ENCODE measurements at places on chromosomes 2 and 18.

- DNase-seq: no peak
These were observed 20.2 kb upstream of the RAB10 start for GRCh38 chr2:26013668-26014067.

DNA sequence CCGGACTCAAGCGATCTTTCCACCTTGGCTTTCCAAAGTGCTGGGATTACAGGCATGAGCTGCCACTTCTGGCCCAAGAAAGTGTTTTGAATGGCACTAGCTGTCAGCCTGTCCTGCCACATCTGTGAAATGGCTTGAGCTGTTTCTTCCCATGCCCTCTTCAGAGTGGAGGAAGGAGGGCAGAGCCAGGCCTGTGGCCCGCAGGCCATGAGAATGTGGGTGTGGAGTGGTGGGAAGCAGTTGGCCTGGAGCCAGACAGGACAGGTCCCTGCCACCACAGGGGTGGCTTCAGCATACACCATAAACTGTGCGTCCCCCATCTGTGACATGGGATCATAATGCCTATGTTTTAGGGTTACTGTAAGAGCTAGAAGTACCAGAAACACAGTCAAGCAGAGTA, 6.5 kb downstream of the SLC66A3 start:
- DNase-seq: no peak

DNA sequence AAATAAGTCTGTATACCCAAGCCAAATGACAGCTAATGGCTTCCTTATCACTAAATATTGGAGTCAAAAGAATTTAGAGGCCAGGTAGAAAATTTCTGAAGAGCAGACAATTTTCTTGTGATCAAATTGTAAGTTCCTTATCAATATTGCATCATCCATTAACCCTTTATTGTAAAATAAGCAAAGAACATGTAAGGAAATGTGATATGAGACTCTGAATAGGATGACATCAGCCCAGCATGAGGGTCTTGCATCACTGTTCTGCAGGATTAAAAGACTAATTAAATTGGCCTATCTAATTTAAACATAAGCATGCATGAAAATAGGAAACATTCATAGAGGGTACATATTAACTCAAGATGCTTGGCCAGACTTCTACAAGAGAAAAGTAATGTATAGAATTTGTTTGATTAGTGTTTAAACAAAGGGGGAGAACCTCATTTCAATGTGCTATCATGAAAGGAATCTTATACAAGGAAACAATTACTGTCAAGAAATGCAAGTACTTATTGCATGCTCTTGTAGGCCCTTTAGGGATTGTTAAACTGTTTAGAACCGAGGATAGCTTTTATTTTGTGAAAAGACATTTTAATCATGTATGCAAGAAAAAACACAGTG, 302.9 kb downstream of the PRKCE start:
- no peak for DNase-seq

GRCh38 chr2:39640107-39640506, 25.6 kb upstream of the TMEM178A start:
- DNase-seq: no peak

DNA sequence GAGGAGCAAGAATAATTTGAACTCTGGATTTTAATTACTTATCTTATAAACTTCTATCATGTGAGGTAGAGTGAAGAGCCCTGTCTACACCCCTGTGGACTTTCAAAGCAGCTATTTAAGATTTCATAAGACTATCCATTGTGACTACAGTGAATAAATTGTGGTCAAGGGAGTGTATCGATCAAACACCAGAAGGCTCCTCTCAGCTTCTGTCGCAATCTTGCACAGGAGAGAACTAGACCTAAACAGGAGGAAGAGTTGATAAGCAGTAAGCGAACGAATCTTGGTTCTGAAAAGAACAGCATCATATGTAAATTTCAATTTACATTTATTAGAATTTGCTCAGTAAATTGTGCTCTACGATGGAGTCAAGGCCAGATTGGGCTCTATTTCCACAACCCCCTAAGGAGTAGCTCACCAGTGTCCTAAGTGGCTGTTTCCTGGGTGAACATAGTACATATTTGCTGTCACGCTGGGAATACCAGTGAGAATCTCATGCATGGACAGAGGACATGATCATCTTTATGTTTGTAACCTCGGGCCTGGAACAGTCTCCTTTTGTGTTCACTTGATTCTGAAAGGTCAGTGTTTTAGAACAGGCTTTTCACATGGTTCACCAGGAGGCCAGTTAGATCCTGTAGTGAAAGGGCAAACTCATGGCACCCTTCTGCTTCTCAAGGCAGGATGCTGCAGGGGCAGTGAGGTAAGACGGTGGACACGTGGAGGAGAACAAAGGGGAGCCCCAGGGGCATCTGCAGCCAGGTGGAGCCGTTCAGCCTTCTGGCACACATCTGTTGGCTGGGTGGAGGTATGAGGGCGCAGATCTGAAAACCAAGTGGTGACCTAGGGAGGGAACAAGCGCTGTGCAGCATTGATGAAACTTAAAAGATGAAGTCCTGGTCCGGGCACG, 33.3 kb downstream of the NPAS2 start:
- no peak for DNase-seq

DNA sequence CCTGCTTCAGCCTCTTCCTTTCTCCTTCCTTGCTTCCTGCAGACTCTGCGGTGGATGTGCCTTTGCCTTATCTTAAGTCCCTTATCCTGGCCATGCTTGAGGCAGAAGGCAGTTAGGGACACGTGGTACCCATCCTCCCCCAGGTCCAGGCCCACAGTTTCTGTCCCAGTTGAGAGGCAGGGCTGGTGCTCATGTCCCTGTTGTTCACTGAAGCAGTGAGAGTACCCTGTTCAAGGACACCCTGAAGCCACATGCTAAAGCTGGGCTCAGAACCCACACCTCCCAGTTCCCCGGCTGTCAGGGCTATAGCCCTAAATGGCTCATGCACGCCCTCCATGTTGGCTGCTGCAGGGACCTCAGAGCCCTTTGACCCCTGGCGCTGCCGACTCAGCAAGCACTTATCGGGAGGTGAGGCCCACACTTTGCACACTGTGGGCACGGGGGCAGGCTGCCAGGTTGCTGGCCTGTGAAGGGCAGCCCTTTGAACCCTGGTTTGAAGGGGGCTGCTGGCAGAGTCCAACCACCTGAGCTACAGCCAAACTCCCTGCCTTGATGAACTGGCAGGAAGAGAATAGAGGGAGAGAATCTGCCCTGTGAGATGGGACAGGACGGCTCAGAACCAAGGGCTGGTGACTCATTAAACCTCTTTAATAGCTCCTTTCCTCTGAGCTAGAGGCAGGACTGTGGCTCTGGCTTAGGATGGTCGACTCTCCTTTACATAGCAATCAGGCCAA, 6.3 kb downstream of the KHK start:
- peak; percentile 31 for DNase-seq

- DNase-seq: no peak
These were observed 218.2 kb downstream of the CDCA7 start for GRCh38 chr2:173572848-173573247.

GRCh38 chr2:42789751-42790150, 2.6 kb downstream of the HAAO start:
- no peak for DNase-seq

DNA sequence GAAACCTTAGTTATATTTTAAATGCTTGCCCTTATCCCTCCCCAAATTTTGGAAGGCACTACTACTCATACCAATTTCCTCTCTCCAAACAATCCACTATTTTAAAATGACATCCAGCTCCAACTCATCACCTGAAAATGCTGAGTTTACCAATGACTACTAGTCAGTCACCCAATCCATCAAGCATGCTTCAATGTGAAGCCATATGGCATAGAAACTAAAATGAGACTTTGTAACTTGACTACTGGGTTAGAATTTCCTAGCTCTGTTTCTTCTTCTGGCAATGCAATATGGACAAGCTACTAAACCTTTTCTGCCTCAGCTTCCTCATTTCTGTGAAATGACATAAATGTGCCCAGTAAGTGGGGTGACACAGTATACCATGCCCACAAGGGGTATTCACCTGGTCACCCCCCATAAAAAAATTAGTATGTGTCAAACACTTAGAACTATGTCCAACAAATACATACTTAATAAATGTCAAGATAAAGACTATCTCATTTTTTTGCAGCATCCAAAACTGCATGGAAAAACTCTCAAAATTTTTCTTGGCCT, 10.0 kb upstream of the STPG4 start:
- DNase-seq: no peak
